Immature natural killer cell (primary cell): ENCODE measurements at places on chromosomes 11 and 22.
A peak's percentile ranks its signal among the peaks of the same experiment; 100 is the strongest.

DNA sequence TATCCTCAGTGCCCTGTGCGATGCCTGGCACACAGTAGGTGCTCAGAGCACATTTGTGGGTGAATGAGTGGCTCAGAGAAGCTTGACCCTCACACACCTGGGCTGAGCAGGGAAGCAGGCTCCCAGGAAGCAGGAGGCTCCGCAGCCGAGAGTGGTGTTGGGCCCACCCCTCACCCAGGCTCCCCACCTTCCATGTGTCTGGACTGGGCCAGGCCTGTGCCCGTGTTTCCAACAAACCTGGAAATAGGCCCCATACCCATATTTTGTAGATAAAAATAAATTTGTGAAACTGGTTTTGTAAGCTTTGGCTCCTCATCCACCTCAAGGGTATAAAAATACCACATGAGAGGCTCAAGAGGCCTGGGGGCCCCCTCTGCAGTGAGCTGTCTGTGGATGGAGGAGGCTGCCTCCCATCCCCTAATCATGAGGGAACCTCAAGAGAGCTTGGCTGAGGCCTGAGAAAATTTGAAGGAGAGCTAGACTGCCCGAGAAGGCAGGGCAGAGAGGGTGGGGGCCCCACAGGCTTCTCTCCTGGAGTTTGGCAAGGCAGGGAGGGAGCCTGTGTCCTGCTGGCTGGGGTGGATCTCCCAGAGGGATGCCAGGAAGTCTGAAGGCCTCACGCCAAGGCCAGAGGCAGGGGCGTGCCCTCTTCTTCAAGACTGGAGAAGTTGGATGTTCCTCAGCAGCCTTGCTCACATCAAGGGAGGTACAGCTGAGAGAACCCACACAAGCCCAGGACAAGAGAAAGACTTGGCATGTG is 147.0 kb upstream of the NECTIN1 start:
- no peak for DNase-seq

DNA sequence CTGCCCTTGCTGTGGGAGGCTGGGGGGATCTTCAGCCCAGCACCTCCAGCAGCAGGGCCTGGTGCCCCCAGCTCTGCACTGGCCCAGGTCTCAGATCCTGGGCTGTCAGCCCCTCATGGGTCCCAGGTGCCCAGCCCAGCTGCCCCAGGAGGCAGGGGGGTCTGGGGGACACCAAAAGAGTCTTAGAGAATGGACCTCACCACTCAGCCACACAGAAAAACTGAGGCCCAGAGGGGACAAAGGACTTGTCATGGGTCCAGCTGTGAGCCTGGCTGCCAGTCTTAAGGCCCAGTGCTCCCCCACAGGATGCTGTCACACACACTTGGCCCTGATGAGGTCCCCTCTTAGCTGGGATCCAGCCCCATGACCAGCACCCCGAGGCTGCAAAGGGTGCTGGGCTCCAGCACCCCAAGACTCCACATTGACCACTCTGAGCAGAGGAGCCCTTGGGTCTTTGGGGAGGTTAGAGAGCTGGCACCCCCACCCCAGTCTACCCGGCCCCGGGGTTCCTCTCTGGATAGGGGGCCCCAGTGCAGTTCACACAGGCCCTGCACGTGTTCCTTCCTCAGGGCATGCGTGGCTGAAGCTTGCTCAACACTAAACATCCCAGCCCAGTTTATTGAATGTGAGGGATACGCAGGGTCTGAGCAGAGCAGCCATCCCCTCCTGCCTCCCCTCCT is 54.4 kb downstream of the IGLL5 start:
- no peak for DNase-seq

DNA sequence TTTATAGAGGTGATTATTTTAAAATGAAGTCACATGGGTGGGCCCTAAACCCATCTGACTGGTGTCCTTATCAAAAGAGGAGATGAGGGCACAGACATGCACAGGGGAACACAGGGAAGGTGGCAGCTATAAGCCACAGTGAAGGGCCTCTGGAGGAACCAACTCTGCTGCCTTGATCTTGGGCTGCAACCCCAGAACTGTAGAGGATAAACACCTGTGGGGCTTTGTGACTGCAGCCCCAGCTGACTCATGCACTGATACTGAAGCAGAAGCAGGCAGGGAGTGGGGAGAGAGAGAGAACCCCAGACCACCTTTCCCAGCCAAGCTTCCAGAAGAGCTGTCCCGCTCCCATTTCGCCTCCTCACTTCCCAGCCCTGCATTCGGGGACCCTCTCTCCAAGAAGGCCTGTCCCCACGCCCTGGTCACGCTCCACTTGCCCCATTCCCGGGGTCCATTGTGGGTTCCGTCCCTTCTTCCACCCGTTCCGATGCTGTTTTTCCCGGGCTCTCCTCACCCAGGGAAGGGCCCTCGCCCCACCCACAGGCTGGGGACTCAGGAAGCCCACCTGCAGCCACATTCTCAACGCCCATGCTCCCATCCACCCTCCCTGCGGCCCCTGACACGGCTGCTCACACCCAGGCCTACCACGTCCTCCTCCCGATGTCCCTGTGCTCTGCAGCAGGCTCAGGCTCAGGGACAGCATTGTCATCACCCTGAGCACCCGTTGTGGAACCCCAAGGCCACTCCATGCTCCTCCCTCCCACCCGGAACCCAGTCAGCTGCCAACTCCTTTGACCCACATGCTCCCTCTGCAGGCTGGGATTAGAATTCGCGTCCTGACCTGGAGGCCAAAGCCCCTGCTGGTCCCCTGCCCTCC is 90.8 kb upstream of the SHANK2 start:
- no peak for DNase-seq

- DNase-seq: no peak
Observed at GRCh38 chr22:20033045-20033706, 12.3 kb downstream of the TANGO2 start.

DNA sequence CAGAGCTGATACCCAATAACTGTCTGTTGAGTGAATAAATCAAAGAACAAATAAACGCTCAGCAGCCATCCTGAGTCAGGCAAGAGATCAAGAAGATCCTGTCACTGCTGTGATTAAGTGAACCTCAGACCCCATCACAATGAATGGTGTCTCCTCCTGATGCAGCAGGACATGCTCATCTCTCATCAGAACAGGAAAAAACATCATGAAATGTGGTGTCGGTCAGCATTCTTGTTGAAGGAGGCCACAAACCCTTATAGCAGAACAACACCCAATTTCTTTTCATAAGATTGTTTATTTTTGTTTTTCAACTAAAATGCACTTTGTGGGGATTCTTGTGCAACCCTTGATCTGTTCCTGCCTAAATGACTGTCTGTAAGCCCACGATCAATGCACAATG is 60.3 kb downstream of the SYTL2 start:
- DNase-seq: peak; percentile 82

- DNase-seq: no peak
Observed at GRCh38 chr11:78973876-78974275, 399.2 kb upstream of the NARS2 start.

GRCh38 chr22:28589102-28589750 is 90.4 kb downstream of the TTC28 start:
- no peak for DNase-seq

GRCh38 chr11:87022254-87022653 is 15.5 kb upstream of the TMEM135 start:
- no peak for DNase-seq

GRCh38 chr11:57536947-57537619 is at the start of gene SMTNL1:
TSS of gene SMTNL1 (plus strand) at chr11:57537595. CDS start at chr11:57542643, 5,048 bp downstream.
- no peak for DNase-seq

DNA sequence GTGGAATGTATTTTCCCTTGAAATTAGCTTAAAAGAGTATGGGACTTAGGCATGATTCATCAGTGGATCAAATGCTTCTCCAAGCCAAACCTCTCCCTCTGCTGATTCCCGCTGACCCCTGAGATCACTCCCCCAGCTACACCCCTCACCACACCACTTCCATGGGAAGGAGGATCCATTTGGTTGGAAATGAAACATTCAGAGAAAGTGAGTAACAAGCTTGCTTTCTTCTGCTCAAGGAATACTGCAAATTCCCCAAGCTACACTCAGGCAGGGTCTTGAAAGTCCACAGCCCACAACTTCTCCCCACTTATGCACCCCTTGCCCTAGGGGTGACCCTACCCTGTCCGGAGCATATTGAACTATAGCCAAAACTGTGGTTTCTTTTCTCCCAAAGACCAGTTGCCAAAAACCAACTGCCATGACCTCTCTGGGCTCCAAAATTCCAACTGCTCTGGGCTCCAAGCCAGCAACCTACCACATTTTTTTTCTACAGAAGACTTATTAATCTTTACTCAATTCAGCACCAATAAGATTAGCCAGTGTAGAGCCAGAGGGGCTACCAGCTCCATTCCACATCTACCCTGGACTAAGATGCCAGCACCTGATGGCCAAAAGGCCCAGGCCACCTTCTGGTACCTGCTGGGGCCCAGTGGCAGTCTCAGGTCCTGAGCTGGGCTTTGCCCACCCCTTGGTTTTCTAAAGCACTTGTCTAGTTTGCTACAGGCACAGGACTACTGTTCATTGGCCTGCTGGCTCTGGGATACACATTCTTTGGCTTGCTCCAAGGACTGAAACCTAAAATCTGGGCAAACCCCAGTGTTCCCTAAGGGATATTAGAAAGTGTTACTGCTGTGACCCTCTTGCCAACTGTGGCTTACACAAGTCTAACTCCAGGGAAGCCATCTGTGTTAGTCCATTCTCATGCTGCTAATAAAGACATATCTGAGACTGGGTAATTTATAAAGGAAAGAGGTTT is 101.1 kb downstream of the MICAL3 start:
- no peak for DNase-seq

DNA sequence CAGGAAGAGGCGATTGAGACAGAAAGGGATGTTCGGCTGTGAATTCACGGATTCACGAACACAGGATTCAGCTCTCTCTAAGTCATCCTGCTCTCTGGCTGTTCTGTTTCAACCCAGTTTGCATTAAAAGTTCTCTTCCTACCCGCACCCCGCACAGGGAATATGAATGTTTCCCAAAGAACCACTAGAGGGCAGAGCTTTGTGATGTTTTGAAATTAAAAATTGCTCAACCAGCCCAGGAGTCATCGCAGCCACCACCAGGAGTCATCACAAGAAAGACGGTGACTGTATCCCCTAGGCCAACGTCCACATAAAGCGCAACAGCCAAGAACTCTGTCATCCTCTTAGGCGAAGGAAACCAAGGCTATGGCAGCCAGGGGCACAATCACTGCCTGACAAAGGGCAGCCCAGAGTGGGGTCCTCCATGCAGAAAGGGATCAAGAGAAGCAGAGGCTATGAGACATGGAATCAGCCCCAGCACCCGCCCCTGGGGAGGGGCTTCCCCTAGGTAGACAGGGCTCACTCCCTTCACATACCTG is 122.4 kb downstream of the WT1 start:
- no peak for DNase-seq

GRCh38 chr11:86040919-86041850 is 27.7 kb downstream of the PICALM start:
- DNase-seq: no peak

DNA sequence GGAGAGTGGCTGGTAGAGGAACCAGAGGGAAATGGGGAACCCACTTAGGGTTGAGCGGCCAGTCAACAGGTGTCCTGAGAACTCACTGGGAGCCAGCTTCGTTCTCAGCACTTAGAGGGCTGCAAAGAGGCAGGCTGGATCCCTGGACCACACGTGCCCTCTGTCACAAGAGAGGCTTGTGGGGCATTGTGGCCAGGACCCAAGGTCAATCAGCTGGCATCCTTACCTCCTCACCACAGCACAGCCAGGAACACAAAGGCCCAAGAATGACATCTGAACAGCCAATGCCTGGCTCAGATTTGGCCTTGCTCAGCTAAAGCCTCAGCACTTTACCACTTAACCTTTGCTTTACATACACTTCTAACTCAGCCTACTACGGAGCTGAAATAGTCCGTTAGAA is 7.4 kb downstream of the MAPK8IP1 start:
- DNase-seq: no peak

DNA sequence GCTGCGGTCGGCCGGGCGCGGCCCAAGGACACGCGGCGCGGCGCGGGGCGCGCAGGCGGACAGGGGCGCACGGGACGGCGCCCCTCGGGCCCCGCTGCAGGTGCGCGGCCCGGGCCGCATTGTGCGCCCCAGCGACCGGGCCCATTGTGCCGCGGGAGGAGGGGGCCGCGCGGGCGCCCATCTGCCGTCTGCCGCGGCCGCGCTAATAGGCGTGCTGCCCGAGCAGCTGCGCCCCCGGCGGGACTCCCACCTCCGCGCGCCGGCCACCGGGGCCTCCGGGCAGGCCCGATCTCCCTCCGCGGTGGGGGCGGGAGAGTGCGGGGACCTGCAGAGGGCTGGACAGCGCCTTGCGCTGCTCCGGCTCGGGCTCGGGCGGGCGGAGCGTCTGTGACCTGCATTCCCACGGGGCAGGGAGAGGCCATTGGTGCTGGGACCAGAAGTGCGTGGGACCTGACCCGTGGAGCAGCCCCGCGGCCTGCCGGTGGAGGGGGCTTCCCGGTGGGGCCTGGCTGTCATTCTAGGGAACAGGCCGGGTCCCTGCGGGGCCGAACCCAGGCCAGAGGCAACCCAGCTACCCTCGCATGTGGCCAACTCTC is 933 bp downstream of the BRSK2 start:
- DNase-seq: no peak

- DNase-seq: no peak
Observed at GRCh38 chr11:116314006-116314405, 458.8 kb downstream of the BUD13 start.

DNA sequence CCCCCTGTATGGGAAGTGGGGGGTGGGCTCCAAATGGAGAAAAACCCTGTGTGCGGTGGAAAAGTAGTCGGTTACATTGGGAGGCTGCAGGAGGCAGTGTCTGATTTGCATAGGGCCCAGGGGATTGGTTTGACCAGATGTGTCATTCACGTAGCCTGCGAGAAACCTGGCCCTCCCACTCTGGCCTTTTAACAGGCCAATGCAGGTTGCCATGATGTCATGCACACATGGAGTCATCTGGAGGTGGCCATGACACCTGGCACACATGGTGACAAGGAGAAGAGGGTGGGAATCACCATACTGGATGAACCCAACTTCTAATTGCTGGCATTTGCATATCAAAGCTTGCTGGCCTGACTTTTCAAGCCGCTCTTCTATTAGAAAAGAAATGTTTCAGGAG is 50.6 kb downstream of the FAM181B start:
- DNase-seq: no peak

DNA sequence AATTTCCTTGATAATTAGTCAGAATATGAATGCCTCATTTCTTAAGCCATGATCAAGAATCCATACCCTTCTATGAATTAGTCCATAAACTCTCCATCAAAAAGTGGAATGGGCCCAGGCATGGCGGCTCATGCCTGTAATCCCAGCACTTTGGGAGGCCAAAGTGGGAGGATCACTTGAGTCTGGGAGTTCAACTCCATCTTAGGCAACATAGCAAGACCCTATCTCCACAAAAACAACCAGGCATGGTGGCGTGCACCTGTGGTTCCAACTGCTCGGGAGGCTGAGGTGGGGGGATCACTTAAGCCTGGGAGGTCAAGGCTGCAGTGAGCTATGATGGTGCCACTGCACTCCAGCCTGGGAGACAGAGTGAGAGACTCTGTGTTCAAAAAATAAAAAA is 52.1 kb upstream of the SHANK2 start:
- DNase-seq: no peak

GRCh38 chr22:27086080-27087044 is 429.0 kb downstream of the MIAT start:
- DNase-seq: no peak

GRCh38 chr11:118353084-118353710 is 6.2 kb upstream of the UBE4A start:
- DNase-seq: peak; percentile 45

- no peak for DNase-seq
Observed at GRCh38 chr11:122910775-122911174, 28.2 kb downstream of the JHY start.

GRCh38 chr22:45328822-45329529 is 19.2 kb downstream of the FAM118A start:
- no peak for DNase-seq
